ENCODE measurements at places on chromosomes 12 and 14.
A peak's percentile ranks its signal among the peaks of the same experiment; 100 is the strongest.

DNA sequence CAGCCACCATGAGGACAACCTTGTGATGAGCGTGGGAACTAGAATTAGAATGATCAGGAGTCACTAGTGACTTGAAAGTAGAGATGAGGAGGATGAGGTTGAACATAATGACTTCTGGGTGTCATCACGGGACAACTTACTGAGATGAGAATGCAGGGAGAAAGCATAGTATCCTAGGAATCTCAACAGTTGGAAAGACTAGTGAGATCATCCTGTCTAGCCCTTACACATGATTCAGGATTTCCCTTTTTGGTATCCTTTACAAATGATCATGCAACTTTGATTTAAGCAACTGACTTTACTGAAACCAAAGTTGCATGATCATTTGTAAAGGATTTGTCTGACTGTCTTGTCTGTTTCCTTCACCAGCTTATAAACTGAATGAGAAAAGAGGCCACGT is 51.8 kb upstream of the HIF1A start:
- no peak overlapping the region for H3K4me3 ChIP-seq
- no peaks in the 10 kb centered on the region for H3K36me3 ChIP-seq
- no peak for DNase-seq
- H3K4me1 ChIP-seq, result peaks cover 39% of the 10 kb centered on the region

DNA sequence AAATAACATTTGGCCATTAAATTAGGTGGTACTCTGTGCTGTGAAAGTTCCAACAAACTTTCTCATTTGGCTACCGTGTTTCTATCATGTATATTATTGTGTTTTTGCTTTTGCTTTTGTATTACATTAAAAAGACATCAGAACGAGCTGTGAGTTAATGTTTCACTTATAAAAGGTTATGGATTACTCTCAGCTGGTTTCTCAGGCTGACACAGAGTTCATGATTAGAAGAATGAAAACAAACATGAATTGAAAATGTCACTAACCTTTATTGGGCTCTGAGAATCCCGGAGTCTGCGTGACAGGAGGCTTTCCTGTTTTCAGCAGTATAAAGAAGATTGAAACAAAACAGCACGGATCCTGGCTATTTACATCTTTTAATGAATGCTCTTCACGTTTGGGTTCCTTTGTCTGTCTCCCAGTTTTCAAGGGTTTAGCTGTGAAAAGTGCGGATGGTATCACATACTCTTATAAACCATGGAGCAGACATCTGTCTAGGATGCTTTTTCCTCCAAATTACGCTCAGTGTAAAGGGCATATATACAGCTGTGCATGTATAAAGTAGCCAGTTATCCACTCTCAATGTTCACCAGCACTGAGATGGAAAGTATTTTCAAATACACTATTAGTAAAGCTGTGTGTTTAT is 153.6 kb downstream of the PTCSC3 start:
- DNase-seq, result no peak
- no peaks in the 10 kb centered on the region for H3K4me1 ChIP-seq
- no peak overlapping the region for H3K27ac ChIP-seq
- H3K4me3 ChIP-seq, result no peak overlapping the region
- no peaks in the 10 kb centered on the region for H3K36me3 ChIP-seq
- H3K27me3 ChIP-seq, result peaks cover 38% of the 10 kb centered on the region

DNA sequence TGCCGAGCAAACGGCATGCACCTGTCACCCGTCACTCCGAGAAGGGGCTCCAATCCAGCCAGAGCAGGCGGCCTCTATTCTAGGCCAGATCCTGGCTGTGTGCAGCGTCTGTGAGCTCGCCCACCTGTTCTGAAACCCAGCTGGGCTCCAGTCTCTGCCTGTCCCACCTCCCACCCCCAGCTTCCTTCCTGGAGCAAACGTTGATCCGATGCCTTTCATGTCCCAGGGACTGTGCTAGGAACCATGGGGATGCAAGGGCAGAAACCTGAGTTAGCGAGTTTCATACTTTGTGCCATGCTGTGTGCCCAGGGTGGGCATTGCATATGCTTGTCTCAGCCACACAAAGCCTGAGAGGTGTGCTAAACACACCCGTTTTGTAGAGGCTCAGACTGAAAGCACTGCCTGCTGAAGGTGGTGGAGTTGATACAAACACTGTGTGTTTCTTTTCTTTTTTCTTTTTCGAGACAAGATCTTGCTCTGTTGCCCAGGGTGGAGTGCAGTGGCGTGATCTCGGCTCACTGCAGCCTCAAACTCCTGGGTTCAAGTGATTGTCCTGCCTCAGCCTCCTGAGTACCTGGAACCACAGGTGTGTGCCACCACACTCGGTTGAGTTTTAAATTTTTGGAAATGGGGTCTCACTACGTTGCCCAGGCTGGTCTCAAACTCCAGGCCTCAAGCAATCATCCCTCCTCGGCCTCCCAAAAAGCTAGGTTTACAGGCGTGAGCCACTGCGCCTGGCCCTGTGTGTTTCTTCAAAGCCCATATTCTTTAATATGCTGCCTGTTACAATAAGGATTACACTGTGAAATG is 84.1 kb upstream of the MED13L start:
- H3K27me3 ChIP-seq, result no peaks in the 10 kb centered on the region
- H3K27ac ChIP-seq, result no peak overlapping the region
- no peak overlapping the region for H3K4me3 ChIP-seq
- no peaks in the 10 kb centered on the region for H3K36me3 ChIP-seq
- no peak for DNase-seq

GRCh38 chr12:122200541-122201175 is 2.9 kb upstream of the B3GNT4 start:
- H3K36me3 ChIP-seq, result no peaks in the 10 kb centered on the region
- no peak overlapping the region for H3K4me3 ChIP-seq
- peaks cover 11% of the 10 kb centered on the region for H3K27me3 ChIP-seq
- no peak for DNase-seq
- no peak overlapping the region for H3K27ac ChIP-seq

GRCh38 chr12:132445884-132446632 is 43.9 kb upstream of the FBRSL1 start:
- H3K27me3 ChIP-seq, result peaks cover 28% of the 10 kb centered on the region
- no peak overlapping the region for H3K27ac ChIP-seq
- H3K4me3 ChIP-seq, result no peak overlapping the region

DNA sequence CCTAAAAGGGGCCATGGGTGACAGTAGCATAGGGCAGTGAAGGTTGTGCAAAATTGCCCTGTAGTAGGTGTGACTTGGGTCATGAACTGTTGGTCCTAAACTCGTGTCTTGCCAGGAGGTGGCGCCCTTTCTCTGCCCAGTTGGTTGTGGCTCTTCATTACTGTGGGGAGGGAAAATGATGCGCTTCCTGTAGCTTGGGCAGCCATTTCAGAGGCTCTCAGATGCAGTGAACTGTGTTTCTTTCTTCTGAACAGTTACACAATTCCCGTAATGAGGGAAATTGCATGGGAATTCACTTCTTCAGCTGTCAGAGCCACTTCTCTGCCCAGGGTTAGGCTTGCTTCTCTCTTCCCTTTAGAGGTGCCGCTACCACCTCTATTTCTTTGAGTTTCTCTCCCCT is 148.1 kb upstream of the NRXN3 start:
- H3K4me3 ChIP-seq, result no peak overlapping the region
- no peaks in the 10 kb centered on the region for H3K27me3 ChIP-seq
- H3K27ac ChIP-seq, result no peak overlapping the region
- H3K36me3 ChIP-seq, result no peaks in the 10 kb centered on the region
- DNase-seq, result peak; percentile 77

GRCh38 chr14:85533861-85534291 is 3.9 kb downstream of the FLRT2 start:
- peak; percentile 76 for DNase-seq
- no peaks in the 10 kb centered on the region for H3K27me3 ChIP-seq
- H3K4me1 ChIP-seq, result peaks cover 44% of the 10 kb centered on the region
- peak overlapping the region; percentile 92 for H3K4me3 ChIP-seq

DNA sequence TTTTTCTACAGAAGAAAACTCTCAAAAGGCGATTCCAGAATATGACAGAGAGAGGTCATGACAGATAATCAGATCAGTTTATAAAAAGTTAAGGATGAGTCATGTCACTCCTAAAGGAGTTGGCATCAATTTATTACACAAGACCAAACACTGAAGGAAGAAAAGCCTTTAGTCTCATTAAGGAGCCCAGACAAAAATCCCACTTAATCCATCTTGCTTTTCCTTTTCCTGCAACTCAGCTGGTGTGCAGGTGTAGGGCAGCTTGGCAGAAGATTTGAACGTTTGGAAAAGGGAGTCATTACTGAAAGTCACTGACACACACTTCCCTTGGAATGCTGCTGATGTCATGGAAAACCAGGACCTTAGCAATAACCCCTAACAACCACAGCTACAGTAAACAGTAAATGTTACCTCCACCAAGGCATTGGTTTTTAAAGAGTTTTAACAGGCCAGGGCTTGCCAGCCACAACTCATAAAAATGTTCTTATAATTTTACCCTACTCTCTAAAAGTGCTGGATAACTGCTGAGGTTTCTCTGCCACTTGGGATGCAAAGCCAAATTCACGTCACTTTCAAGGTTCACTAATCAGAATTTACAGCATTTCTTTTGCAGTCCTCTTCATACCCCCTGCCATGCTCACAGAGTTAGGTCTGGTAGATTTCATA is 320.6 kb downstream of the RAD51B start:
- peak; percentile 85 for DNase-seq
- peak overlapping the region; percentile 98 for H3K27ac ChIP-seq
- H3K27me3 ChIP-seq, result no peaks in the 10 kb centered on the region
- H3K36me3 ChIP-seq, result no peaks in the 10 kb centered on the region
- peaks cover 88% of the 10 kb centered on the region for H3K4me1 ChIP-seq

- H3K27ac ChIP-seq, result no peak overlapping the region
- H3K36me3 ChIP-seq, result peaks cover 24% of the 10 kb centered on the region
- DNase-seq, result no peak
- H3K27me3 ChIP-seq, result no peaks in the 10 kb centered on the region
- peaks cover 4% of the 10 kb centered on the region for H3K4me1 ChIP-seq
- no peak overlapping the region for H3K4me3 ChIP-seq
These were observed 80.0 kb upstream of the STAC3 start for GRCh38 chr12:57330992-57331391.

Measured in osteocyte (in vitro differentiated cells).